Left lobe of liver (tissue), 2 donors: ENCODE measurements at places on chromosomes 4 and X.

- no peak for DNase-seq
Observed at GRCh38 chr4:160251522-160252170, 1148.8 kb downstream of the RAPGEF2 start.

- DNase-seq, result no peak
Observed at GRCh38 chr4:17771284-17771908, 10.0 kb downstream of the FAM184B start.

- no peak for DNase-seq
Observed at GRCh38 chr4:144656850-144657249, 10.9 kb downstream of the HHIP start.

GRCh38 chr4:41656572-41657520 lies 91.7 kb downstream of the PHOX2B start:
- peak; percentile 46 for DNase-seq

DNA sequence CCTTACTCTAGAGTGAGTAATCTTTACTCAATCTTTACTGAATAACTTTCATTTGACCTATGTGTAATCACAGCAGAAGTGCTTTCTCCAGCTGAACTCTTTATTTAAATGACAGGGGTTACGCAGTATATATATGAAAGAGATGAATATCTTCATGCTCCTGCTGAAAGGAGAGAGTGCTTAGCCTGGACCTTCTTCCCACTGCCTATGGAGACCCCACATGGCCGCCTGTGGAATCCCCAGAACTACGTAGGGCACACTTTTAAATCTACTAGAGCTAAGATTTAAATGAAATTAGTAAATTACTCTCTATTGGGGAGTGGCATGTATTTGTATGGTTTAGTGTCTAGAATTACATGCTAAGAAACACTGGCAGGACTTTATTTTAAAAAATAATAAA lies 391.2 kb downstream of the ANKRD50 start:
- no peak for DNase-seq

- no peak for DNase-seq
Observed at GRCh38 chr4:123606946-123607542, 210.4 kb downstream of the SPRY1 start.

- DNase-seq, result no peak
Observed at GRCh38 chr4:85391589-85392410, 83.2 kb upstream of the ARHGAP24 start.

GRCh38 chrX:9390121-9390520 lies 74.7 kb upstream of the TBL1X start:
- no peak for DNase-seq

DNA sequence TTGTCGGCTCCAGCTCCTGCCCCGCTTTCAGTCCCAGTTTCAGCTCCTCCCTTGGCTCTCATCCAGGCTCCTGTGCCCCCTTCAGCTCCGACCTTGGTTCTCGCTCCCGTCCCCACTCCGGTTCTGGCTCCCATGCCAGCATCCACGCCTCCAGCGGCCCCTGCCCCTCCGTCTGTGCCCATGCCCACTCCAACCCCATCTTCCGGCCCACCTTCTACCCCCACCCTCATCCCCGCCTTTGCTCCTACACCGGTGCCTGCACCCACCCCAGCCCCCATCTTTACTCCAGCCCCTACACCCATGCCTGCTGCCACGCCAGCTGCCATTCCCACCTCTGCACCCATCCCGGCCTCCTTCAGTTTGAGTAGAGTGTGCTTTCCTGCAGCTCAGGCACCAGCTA lies 31.2 kb downstream of the BCORL1 start:
- no peak for DNase-seq

GRCh38 chr4:150176547-150176946 lies 98.3 kb downstream of the DCLK2 start:
- DNase-seq, result no peak

DNA sequence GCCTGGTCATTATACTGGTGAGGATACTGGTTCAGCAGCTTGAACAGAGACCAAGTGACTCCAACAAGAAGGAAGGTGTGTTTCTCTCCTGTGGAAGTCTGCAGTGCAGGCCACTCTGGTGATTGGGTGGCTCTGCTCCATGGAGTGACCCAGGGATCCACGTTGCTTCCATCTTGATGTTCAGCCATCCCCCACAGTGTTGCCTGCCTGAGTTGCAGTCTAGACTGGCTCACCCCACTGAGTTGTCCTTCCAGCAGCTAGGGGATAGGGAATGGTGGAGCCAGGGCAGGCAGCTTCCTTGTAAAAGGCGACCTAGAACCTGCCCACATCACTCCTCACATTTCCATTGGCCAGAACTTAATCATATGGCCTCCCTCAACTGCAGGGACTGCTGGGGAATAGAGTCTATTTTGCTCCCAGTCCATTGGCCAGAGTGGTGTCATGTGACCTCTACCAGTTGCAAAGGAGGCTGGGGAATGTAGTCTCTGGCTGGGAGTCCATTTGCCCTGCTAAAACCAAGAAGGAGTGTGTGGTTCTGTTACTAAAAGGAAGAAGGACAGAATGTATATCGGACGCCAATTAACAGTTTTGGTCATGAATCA lies 8.0 kb downstream of the MAN2B2 start:
- no peak for DNase-seq

- no peak for DNase-seq
Observed at GRCh38 chr4:140374130-140374477, 658 bp downstream of the SCOC start.

DNA sequence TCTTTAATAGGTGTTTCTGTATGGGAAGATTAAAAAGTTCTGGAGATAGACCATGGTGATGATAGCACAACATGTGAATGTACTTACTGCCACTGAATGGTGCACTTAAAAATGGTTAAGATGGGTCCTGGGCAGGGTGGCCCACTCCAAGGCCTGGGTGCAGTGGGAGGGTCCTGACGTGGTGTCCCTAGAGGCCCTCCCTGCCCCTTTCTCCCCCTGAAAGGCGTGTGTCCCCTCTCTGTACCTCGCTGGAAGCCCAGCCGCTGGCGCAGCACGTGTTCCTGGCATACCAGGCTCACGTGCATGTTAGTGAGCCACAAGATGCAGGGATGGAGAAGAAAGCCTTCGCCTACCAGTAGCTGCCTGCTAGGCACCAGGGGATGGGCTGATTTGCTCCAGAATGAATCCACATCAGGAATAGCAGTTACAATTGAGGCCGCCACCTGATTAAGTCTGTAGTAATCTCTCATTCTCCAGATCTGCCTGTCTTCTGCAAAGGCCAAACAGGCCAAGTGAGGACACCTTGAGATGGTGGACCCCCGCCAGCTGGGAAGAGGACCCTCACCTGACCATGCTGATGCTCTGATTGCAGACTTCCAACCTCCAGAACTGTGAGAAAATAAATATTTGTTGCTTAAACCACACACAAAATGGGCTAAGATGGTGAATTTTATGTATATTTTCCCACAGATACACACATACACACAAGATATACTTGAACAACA lies 67.5 kb downstream of the COQ2 start:
- no peak for DNase-seq

GRCh38 chr4:155889031-155889793 lies 14.3 kb upstream of the TDO2 start:
- DNase-seq, result peak; percentile 64

DNA sequence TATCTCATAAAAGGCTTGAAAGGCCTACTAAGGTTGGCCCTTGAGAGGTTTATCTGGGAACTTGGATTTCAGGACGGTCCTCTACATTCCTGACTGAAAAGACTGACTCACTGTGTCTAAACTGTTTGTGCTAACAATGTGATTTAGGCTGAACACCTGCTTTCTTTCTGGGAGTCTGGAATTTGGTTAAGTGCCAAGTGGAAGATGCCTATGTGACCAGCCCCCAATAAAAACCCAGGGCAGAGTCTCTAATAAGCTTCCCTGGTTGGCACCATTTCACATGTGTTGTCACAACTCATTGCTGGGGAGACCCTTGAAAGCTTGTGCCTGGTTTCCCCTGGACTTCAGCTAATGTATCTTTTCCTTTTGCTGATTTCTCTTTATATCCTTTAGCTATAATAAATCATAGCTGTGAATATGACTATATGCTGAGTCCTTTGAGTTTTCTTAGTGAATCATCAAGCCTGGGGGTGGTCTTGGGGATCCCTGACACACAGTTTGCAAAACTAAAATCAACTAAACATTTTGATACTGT lies 55.1 kb downstream of the GPR82 start:
- DNase-seq, result no peak

- DNase-seq, result no peak
Observed at GRCh38 chr4:34676400-34676799, 1567.9 kb downstream of the ARAP2 start.

DNA sequence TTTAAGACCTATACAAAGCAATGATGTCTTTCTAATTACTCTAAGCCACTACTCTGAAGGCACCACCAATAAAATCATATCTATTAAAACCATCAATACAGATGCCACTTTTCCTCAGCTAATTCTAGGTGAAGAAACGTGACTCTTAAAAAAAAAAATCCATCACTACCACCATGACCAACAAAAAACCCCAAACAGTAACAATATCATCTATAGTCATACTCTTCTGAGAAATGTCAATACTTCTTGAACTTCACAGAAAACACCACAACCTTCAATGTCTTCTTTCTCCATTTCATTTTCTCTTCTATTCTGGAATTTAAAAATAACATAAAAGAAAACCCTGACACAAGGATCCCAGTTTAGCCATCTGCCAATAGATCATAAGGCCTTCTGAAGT lies 35.7 kb downstream of the CASK start:
- DNase-seq, result no peak

GRCh38 chr4:83644677-83645659 lies 109.1 kb downstream of the GPAT3 start:
- DNase-seq, result no peak

DNA sequence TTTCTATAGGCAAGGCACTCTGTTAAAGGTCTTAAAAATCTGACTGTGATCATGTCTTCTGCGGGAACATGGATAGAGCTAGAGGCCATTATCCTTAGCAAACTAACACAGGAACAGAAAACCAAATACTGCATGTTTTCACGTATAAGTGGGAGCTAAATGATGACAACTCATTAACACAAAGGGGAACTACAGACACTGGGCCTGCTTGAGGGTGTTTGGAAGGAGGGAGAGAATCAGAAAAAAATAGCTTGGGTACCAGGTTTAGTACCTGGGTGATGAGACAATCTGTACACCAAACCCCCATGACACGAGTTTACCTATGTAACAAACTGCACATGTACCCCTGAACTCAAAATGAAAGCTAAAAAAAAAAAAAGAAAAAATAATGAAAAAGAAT lies 12.1 kb downstream of the SLC7A11 start:
- no peak for DNase-seq

GRCh38 chrX:138748480-138748879 lies 37.0 kb upstream of the FGF13 start:
- DNase-seq, result no peak
